ENCODE measurements at places on chromosomes 2 and 18.

- no peak for DNase-seq
These were observed 203.0 kb upstream of the KCNJ3 start for GRCh38 chr2:154495455-154495868.

DNA sequence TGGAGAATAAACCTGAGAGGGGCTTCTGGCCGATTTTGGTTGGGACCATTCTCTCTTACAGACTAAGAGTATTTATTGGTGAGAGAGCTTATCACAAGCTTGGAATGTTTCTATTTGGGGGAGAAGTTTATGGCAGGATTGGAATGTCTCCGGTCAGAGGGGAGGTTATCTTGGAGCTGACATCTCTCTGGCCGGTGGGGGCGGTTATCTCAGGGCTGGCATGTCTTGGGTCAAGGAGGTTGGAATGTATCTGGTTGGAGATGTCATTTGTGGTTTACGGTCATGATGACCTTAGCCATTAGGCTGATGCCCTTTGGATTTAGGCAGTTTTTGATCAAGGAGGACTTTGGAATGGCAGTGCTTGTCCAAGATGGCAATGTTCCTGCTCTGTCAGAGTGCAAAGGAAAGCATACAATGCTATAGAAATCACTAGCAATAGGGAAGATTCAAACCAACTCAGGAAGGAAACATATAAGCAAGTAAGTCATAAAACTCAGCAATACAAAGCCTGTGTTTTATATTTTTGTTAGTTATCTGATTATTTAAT lies 362.4 kb upstream of the LRATD1 start:
- DNase-seq: no peak

- DNase-seq: no peak
These were observed 33.7 kb upstream of the MCM6 start for GRCh38 chr2:135909976-135910375.

DNA sequence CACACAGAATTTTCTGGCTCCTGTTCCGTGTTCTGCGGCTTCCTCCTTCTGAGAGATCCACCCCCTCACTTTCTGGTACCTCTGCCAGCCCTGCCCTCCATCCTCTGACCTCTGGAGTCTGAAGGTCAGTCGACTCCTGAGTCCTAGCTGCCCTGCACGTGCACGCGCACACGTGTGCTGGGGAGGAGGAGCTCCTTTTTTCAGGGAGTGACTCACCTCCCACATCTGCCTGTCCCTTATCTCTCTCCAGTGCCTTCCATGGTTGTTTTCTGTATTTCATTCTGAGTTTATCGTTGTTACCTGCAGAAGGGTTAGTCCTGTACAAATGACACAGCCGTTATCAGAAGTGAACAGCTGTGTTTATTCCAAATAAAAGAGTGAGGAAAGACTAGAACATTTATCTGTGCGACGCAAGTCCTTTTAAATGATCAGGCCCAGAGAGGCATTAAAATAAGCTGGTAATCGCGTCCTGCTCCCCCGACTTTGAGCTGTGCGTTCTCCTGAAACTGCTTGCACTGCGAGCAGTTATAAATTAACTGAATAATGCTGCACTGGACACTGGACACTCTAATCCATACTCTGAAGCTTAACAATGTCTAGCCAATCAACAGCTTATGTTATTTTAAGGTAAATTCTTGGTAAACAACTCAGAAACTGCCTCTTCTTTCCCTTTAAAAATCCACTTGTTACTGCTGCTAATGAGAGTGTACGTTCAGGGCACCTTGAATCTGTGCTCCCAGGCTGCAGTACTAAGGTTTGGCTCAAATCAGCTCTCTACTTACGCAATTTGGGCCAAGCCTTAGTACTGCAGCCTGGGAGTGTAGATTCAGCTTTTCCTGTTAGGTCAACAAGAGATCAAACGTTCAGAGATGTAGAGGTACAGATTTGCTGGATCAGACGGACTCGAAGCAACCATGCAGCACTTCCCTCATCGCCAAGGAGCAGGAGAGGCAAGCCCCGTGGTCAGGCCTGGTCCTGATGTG lies 72.5 kb downstream of the GALR1 start:
- DNase-seq: no peak

GRCh38 chr18:8389391-8390340 lies 219.6 kb upstream of the RAB12 start:
- DNase-seq: no peak

GRCh38 chr2:38535744-38536506 lies 66.8 kb downstream of the HNRNPLL start:
- peak; percentile 57 for DNase-seq
